Panc1 (cell line): ENCODE measurements at places on chromosomes 3 and 15.

DNA sequence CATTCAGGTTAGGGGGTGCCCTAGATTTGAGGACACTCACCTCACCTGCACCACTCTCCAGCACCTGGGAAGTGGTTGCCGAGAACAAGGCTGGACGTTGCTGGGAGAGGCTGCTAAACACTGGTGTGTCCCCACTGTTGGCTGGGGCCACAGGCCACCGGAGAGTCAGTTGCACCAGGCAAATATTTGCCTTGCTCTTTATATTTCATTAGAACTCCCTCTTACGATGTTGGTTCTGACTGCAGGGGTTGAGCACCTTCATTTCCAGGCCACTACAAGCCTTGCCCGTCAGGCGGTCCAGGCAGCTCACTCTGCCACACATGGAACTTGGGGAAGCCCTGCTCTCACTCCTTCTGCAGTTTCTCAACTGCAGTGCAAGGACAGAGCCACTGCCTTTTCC lies 30.7 kb downstream of the HCN4 start:
- no peak overlapping the region for H3K4me3 ChIP-seq
- H3K36me3 ChIP-seq: no peaks in the 10 kb centered on the region
- no peaks in the 10 kb centered on the region for H3K27me3 ChIP-seq

DNA sequence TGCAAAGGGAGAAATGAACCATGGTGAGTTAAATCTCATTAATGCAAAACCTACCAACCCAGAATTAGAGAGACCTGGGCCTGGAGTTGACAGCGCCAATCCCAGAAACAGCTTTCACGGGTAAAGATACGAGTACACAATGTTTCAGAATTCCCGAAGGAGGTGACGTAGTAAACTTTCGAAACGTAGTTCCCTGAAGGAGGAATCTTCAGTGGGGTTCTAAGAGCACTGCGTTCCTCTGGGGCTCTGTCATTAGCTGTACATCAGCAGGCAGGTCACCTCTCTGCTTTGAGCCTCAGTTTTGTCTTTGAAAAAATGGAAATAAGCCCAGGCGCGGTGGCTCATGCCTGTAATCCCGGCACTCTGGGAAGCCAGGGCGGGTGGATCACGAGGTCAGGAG lies 152.3 kb downstream of the XXYLT1 start:
- H3K27ac ChIP-seq: peak overlapping the region; percentile 78
- no peak for DNase-seq
- peaks cover 33% of the 10 kb centered on the region for H3K4me1 ChIP-seq
- no peaks in the 10 kb centered on the region for H3K36me3 ChIP-seq
- H3K4me3 ChIP-seq: no peak overlapping the region
- H3K27me3 ChIP-seq: no peaks in the 10 kb centered on the region

DNA sequence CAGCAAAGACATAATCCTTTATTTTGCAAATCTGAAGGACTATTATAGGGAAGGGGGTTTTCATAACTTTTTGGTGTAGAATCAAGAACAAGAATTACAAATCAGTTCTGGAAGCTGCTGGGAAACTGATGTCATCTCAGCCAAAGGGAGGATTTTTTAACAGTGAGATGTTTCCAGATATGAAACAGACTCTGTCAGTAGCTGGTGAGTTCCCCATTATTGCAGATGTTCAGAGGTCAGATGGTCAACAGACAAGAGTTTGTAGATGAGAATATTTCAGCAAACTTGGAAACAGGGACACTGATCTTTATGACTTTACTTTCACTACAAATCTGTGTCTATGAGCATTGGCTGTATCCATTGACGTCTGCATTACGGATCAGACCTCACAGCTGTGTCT lies 71.9 kb upstream of the LPP start:
- no peak for DNase-seq
- H3K27me3 ChIP-seq: no peaks in the 10 kb centered on the region
- no peak overlapping the region for H3K4me3 ChIP-seq
- no peaks in the 10 kb centered on the region for H3K4me1 ChIP-seq
- no peaks in the 10 kb centered on the region for H3K36me3 ChIP-seq

DNA sequence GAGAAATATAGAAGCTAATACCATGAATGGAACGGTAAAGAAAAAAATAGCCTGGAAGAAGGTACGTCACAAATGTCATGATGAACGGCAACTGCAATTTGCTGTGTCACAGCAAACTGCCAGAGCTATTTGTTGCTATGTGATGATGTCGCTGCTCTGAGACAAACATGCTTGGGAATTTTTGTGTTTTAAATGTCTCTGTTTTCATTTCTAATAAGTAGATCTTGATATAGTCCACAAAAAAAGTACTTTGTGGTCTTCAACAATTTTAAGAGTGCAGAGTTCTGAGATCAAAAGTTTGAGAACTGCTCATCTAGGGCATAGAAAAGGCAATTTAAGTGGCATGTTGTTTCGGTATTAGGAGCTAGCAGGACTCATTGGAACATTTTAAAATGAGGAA lies 4.3 kb upstream of the NR1D2 start:
- DNase-seq: no peak
- no peaks in the 10 kb centered on the region for H3K27me3 ChIP-seq
- peaks cover 7% of the 10 kb centered on the region for H3K4me1 ChIP-seq
- no peak overlapping the region for H3K27ac ChIP-seq
- H3K4me3 ChIP-seq: no peak overlapping the region

DNA sequence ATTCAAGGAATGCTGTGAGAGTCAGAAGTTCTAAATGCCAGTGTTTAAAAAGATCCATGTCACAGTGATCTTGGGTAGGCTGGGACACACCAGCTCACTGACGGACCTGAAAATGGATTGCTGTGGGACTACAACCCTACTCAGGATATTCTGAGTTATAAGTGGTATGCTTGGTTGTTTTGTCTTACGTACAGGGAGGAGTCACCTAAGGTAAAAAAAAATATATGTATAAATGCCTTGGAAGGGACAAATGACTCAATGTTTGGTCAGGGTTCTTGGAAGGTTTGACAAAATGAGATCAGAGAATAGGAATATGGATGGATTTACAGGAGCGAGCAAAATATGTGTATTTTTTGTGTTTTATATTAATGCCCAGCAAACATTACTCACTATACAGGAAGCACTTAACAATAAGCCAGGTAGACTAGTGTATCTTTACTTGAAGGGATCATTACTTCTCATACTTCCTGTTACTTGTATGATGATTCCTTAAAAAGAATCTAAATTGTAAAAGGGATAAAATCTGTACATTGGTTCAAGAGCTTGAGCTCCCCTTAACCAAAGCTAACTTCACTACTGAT lies 767.3 kb downstream of the GBE1 start:
- H3K27me3 ChIP-seq: no peaks in the 10 kb centered on the region
- no peak for DNase-seq
- H3K27ac ChIP-seq: no peak overlapping the region
- H3K4me3 ChIP-seq: no peak overlapping the region
- H3K4me1 ChIP-seq: no peaks in the 10 kb centered on the region
